Mucosa of gallbladder (tissue), 1 donor: ENCODE measurements at places on chromosomes 13 and 19. TPM values are rescaled to one million over a fixed set of nuclear protein-coding genes. Genes with fewer than 3 reads are reported as not detected.

- no peak for DNase-seq
Observed at GRCh38 chr19:29378126-29378525, 147.7 kb upstream of the VSTM2B start.

DNA sequence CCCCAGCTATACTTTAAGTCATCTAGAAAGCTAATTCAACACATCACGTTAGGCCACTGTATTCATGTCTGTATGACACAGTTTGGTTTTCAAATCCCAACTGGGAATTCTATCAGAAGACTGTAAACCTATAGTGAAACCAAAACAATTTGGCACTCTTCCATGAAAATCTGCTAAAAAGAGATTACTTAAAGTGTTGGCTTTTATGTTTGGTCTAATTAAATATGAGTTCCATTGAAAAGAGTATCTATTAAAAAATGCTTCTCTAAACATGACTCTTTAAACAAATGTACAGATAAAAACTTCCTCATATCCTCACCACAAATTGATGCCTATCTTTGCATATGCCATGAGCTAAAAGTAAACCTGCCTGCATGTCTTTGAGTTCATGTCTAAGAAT is 25.4 kb downstream of the PCDH9 start:
- DNase-seq, result no peak

CCDC194 gene
- 1.0 TPM for total RNA-seq

PIP5K1C gene
- 72.9 TPM for total RNA-seq

DNA sequence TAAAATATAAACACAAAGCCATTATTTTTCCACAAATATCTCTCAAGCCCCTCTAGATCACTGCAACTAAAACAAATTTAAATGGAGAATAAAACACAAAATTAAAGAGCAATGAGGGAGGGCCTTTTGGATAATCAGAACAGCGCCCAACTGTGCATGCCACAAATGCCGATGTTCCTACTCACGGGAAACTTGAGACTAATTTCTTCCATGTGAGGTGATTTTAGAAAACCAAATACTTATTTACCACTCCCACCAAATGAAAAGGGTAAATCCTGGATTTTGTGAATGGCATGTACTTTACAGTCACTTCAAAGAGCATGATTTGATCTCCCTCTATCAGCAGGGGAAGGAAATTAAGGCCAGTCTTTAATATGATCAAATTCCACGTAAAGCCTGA is 74.8 kb downstream of the SLC7A1 start:
- DNase-seq, result no peak

GPR180 gene
- total RNA-seq, result 4.9 TPM

AP1M2 gene
- 88.3 TPM for total RNA-seq

FFAR2 gene
- total RNA-seq, result 0.17 TPM

DNA sequence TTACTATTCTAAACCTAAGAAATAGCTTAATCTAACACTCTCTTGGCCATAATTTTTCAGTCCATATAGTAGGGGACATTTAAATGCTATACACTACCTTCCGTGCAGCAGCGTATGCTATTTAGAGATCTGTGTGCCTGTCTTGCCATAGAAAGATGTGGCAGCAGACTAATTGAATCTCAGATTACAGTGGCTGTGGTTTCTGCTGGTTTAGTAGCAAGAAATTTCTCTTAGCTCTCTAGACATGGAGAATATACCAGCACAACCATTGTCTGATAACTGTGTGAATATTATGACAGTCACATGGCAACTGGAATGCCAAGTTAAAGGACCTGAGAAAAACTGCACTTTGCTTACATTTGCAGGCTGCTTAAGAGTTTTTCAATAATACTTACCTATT is 672.4 kb upstream of the MIR17HG start:
- no peak for DNase-seq

GRCh38 chr13:44540761-44541434 is 35.2 kb downstream of the TSC22D1 start:
- DNase-seq, result no peak

DNA sequence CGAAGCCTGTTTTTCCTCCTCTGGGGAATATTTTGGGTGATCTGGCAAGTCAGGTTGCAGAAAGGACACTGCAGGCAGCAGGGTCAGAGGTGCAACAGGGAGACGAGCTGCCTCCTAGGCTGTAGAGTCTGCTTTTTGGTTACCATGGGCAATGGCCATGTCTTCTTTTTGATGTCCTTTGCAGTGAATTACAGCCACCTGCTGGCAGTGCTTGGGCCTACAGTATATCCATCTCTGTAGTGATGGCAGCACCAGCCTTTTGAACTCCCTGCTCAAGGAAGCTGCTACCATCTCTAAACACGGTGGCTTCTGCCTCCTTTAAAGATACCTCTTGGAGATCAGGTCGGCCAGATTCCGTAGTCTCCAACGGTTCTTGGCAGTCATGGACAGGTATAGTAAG is 73.9 kb downstream of the WTIP start:
- no peak for DNase-seq

GRCh38 chr19:13057147-13057572 is 45.5 kb downstream of the LYL1 start:
- no peak for DNase-seq

DNA sequence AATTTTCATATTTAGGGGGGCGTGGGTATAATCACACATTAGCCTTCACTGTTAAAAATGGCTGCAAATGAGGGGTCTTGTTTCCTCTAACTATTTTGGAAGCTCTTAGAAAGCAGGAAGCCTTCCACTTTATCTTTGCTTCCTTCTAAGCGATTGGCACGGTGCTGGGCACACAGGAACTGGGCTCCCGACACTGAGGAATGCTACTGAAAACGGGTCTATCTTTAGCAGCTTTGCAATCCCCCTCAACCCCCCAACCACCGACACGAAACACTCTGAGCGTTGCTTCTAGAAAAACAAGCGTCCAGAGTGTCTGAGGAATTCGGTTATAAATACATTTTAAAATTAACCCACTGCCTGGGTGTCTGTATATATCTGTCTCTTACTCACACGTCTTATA is 143.6 kb downstream of the CACNA1A start:
- DNase-seq, result no peak

DNA sequence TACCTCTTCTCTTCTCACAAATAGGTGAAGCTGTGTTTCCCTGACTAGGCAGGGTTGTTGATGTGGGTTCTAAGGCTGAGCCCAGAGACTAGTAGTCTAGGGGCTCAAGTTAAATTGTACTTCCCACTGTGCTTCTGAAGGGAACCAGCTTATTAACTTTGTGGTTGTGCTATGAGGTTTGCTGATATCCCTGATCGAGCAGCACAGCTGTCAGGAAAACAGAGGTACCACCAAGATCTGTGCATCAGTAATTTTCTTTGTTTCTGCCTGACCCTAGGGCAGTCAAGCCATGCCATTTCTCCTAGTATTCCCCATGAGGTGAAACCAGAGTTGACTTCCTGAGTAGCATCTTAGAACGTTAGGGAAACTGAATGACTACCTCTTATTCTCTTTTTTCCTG is 853.8 kb upstream of the MIR17HG start:
- no peak for DNase-seq

C19orf12 gene
- total RNA-seq, result 22.8 TPM

NLRP7 gene
- not detected for total RNA-seq

GRCh38 chr13:84491952-84492351 is 609.7 kb upstream of the SLITRK1 start:
- DNase-seq, result no peak

- no peak for DNase-seq
Observed at GRCh38 chr13:108777421-108778420, 148.3 kb downstream of the MYO16 start.

MATK gene
- 4.7 TPM for total RNA-seq
